ENCODE measurements at places on chromosomes 12 and 14.

GRCh38 chr14:74505831-74506230, 12.3 kb downstream of the ISCA2 start:
- no peak for DNase-seq

- no peak for DNase-seq
Observed at GRCh38 chr12:77610446-77610845, 220.2 kb upstream of the NAV3 start.

DNA sequence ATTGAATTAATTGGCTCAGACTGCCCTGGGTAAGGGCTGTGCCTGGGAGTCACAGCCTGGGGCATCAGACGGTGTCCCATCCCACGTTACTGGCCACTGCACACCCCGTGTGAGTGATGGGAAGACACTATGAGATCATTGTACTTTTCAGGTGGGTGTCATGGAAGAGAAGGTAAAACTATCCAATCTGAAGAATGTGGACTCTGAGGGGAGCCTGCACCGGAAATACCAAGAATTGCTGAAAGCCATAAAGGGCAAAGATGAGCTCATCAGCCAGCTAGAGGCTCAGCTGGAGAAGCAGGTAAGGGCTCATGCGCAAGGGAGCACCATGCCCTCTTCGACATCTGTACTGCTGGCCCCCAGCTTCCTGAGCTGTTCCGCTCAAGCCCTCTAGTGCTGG, 24.0 kb downstream of the PLEKHH1 start:
- no peak for DNase-seq

- DNase-seq, result no peak
Observed at GRCh38 chr12:98911396-98911795, 266.3 kb downstream of the APAF1 start.

- no peak for DNase-seq
Observed at GRCh38 chr12:71871116-71871515, 31.6 kb downstream of the TBC1D15 start.

GRCh38 chr12:15599266-15600037, 189.7 kb downstream of the EPS8 start:
- no peak for DNase-seq

DNA sequence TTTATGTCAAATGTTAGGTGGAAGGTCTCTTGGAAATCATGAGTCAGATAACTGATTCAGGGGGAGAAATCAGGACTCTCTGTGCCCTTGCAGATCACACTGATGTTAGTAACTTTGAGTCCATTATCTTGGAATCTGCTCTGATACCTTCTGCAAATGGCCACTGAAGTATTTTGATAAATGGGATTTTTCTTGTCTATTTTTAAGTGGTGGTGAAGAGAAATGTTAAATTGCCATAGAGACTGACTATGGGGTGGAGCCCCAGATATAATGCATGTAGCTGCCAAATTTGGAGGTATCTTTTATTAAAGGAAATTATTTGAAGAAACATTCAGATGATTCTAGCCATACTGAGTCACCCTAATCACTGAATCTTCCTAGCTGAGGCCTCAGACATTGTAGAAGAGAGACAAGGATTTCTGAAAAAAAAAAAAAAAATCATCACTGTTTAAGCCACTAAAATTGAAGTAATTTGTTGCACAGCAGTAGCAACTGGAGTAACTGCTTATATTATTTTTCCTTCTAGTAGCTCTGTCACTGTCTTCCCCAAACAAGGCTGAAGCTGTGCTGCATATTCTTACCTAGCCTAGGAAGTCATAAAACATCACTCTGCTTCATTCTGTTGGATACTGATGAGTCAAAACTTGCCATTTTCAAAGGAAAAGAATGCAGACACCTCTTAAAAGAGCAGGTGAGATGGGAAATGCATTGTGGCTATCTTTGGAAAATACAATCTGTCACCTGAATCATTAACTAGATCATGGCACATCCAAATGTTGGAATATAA, 36.0 kb upstream of the CLEC14A start:
- no peak for DNase-seq

DNA sequence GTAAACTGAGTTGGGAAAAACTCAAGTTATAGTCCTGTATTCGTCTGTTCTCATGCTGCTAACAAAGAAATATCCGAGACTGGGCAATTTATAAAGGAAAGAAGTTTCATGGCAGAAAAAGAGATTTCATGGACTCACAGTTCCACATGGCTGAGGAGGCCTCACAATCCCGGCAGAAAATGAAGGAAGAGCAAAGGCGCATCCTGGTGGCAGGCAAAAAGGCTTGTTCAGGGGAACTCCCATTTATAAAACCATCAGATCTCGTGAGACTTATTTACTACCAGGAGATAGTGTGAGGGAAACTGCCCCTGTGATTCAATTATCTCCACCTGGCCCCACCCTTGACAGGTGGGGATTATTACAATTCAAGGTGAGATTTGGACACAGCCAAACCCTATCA, 292.6 kb upstream of the SYT1 start:
- no peak for DNase-seq
